ENCODE measurements at places on chromosomes 1 and 21.

- no peak for DNase-seq
Measured at GRCh38 chr1:211588711-211589110, 9.8 kb upstream of the SLC30A1 start.

DNA sequence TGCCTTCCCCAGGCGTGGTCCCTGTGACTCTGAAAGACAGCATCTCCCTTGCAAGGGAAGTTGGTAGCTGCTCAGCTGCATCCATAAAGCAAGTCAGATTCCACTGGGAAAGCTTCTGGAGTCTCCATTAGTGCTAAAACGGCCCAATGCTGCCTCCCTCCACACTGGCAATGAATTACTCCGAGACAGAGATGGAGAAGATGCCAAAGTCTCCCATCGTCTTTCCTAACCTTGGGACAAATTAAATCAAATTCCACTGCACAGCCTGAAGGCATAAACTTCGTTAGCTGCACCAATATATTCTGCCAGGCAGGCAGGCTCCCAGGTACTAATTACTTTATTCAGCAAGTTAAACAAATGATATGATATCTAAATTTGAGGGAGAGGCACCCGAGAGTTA lies 106.3 kb upstream of the GJB5 start:
- DNase-seq = no peak

DNA sequence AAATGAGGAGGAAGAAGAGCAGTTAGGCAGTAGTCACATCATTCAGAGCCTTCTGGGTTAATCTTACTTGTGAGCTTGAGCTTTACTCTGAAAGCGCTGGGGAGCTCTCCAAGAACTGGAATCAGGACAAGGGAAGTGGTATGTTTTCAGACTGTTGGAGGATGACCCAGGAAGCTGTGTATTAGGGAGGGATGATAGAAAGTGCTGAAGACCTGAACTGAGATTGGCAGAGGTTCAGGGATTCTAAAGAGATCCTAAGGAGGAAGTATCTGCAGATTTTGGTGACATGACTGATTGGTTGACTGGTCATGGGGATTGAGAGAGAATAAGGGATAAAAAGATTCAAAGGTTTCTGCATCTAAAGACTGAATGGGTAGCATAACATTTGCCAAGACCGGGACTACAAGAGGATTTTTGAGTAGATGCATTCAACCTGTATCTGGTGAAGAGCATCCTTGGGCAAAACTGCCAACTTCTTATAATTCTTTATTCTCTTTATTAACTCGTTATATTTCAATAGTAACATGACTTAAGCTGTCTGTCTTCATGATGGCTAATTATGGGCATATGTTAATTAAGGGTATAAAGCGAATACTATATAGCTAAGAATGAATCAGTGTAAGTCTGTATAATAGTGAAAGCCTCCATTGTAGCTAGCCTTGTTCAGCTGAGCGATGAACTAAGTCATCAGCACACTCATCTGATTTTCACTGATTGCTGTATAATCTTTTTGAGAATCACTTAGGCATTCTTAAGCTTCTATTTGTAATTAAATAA lies 41.8 kb downstream of the XCL1 start:
- DNase-seq = no peak

- peak; percentile 56 for DNase-seq
Measured at GRCh38 chr1:41268154-41268770, 26.2 kb upstream of the SCMH1 start.

DNA sequence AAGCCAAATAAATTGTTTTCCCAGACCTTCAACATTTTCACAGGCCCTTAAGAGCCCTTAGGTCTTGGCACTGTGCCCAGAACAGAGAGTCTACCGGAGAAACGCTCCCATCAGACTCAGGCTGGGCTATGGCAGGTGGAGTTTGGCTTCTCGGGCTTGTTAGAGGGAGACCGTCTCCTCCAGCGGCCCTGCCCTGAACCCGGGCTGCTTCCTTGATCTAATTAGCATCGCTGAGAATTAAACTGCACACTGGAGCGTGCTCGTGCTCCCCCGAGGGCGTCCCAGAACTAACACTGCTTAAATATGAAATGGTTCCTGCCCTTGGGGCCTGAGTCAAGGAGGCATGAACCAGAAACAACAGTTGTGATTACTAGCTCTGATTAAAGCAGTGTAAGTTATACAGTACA lies 634.4 kb downstream of the MATN1 start:
- no peak for DNase-seq

- DNase-seq = no peak
Measured at GRCh38 chr21:15421947-15422346, 307.8 kb upstream of the USP25 start.

DNA sequence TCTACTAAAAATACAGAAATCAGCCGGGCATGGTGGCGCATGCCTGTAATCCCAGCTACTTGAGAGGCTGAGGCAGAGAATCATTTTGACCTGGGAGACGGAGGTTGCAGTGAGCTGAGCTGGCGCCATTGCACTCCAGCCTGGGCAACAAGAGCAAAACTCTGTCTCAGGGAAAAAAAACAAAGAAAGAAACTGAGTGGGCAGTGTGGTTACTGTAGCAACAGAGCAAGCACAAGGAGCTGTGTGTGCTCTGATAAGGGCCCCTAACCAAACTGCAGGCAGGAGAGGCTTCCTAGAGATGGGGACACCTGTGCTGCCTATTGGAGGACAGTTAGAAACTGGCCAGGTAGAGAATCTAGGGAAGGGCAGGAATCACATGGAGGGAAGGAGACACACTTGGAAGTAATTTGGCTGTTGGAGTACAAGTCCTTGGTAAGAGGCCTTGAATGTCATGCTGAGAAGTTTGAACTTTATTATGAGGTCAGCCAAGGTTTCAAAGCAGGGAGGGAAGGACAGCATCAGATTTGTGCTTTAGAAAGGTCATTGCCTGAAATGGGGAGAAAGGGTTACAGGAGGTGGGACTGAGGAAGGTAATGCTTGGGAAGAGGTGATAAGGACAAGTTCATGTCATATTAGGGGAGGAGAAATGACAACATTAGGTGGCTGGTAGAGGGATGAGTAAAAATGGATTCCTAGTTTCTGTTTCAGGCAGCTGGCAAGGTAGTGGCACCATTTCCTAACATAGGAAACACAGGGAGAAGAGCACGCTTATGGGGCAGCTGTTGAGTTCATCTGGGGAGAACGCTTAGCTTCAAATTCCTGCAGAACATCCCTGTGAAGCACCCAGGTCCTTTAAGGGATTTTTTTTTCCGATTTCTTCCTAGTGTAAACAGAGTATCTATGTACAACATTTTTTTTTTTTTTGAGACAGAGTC lies 69.2 kb upstream of the ARTN start:
- DNase-seq = no peak

- no peak for DNase-seq
Measured at GRCh38 chr1:117147341-117147831, 25.8 kb upstream of the TRIM45 start.

DNA sequence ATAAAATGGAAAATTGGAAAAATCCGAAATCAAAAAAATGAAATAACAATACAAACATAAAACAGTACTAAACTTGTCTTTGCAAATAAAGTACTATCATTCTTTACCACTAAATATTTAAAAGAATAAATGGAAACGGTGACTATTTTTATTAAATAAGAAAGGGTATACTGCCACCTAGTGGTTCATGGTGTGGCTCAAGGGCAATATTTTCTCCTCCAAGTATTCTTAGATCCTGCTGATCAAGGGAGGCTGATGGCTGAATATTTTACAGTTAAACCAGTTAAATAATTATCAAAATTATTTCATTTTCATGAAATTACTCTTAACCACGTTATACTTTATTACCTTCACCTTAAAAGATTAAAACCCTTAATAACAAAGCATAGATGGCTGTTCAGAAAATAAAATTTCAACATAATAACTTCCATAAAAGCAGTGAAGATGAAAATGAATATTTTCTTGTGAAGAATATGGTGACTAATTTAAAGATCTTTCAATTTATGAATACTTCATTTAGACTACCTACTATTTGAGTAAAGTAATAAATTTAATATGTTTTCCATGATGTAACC lies 1793.9 kb downstream of the NCAM2 start:
- DNase-seq = peak; percentile 21

Measured in hematopoietic multipotent progenitor cell treated with erythropoietin and hydrocortisone succinate and interleukin-3 and kit ligand, for 15 days (in vitro differentiated cells).